ENCODE measurements at places on chromosomes 4 and X.
A peak's percentile ranks its signal among the peaks of the same experiment; 100 is the strongest.

- DNase-seq: no peak
Measured at GRCh38 chrX:41716767-41717473, 7.1 kb upstream of the GPR82 start.

GRCh38 chrX:86436116-86436515, 287.9 kb downstream of the DACH2 start:
- DNase-seq: no peak

- no peak for DNase-seq
Measured at GRCh38 chr4:53676402-53676871, 85.2 kb upstream of the LNX1 start.

GRCh38 chr4:11628093-11628725, 199.5 kb upstream of the HS3ST1 start:
- no peak for DNase-seq

DNA sequence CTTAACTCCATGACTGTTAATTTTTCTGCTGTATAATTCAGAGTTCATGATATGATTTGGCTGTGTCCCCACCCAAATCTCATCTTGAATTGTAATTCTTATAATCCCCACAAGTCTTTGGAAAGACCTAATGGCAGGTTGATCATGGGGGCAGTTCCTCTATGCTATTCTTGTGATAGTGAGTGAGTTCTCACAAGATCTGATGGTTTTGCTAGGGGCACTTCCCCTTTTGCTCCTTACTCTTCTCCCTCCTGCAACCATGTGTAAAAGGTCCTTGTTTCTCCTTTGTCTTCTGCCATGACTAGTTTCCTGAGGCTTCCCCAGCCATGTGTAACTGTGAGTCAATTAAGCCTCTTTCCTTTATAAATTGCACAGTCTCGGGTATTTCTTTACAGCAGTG, 1751.9 kb downstream of the ARAP2 start:
- DNase-seq: no peak

GRCh38 chrX:56231537-56232090, 542 bp upstream of the KLF8 start:
- DNase-seq: no peak

DNA sequence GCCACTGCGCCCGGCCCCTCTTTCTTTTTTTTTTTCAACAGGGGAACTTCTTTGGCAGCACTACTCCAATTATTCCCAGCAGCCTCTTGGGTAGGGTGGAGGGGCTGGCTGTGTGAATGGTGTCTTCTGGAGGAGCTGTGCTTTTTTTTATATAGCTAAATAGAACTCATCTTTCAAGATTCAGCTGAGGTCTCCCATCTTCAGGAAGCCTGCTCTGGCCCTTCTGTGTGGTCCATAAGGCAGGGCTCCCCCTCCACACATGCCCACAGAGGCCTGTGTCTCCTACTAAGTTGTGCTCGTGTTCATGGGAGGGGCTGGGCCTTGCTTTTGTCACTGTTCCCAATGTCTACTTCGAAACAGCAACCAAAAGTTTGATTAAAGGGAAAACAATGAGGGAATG, 116.8 kb downstream of the AFAP1 start:
- no peak for DNase-seq

DNA sequence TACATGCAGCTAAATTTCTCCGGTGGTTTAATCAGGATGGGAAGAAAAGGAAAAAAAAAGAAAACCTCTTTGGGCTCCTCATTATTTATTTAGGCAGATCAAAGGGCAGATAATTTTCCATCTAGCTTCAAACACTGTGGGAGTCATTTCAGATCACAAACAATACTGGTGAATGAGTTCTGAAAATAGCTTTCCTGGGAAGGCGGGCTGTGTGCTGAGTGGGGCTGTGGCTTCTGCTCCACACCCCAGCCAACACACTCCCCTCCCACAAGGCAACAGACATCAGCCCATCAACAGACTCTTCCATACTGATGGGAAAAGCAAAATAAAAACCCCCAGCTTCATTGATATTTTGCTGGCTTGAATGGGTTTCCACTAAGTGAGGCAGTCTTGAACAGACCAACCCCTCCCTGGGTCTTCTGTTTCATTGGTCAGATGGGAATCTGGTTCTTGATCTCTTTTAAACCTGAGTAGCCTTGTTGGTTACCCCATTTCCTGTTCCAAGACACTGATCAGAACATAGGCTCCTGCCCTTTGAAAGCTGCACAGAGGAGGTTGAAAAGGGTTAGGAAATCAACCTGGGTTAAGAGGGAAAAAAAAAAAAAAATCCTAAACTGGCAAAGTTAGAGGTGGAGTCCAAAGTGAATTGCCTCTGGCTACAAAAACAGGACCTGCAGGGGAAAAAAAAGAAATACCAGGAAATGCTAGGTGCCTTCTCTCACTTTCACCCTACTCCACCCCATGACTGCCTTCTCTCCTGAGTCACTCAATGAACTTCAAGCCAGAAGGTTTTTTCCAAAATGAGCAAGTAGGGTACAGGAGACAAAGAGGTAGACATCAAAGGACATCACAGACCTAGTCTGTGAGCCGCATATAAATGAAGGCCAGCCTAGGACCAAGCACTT, 20.0 kb downstream of the AMOT start:
- DNase-seq: no peak

DNA sequence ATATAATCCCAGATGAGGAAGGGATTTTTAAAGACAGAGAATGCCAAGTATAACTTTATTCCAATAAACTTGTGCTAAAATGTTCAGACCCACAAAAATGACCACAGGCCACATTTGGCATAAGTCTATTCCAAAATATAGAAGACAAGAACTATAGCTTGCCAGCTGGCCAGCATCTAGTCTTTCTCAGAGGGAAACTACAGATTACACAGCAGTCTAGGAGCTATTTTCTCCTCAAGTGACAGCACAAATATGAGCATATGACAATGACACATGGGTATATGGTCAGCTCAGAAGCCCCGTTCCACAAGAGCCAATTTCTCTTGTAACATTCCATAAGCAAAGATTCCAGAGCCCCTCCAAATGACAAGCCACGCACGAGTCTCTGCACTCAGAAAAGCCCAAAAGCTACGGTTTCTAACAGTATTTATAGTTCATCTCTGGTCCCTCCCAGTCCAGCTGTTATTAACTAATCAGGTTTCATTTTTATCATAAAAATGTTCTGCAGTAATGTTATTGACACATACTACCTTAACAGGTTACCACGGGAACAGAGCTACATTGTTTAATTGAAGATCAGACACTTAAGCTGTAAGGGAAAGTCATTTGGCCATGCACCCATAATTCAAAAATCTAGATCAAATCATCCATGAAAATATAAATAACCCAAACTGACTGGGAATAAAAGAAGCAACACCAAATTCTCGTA, 70.3 kb downstream of the RAB28 start:
- no peak for DNase-seq

DNA sequence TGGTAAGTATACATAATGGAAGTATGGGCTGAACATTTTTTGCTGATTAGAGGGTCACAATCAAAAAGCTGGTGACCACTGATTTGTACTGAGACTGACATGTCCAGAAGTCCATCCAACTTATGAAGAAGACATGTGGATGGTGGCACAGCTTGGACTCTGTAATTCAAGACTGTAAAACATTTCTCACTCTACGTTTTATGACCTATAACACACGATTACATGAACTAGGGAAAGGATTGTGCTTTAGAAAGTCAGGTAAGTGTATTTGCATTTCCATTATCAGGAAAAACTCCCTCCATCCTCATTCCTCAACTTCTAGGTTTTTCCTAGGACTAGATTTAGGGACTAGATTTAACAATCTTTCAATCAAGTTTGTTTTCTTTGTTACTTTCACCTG, 30.5 kb upstream of the OCIAD2 start:
- DNase-seq: no peak

GRCh38 chrX:149540131-149540620, 636 bp upstream of the EOLA1 start:
- peak; percentile 96 for DNase-seq

DNA sequence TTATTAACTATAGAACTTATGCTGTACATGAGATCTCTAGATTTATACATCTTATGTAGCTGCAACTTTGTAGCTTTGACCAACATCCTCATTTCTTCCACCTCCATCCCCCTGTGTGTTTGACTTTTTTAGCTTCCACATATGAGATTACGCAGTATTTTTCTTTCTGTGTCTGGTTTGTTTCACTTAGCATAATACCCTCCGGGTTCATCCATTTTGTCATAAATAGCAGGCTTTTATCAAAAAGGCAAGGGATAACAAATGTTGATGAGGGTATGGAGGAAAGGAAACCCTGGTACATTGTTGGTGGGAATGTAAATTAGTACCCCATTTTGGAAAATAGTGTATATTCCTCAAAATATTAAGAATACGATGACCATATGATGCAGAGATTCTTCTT, 116.4 kb upstream of the DGKK start:
- DNase-seq: no peak

GRCh38 chr4:2297606-2298531, 36.0 kb upstream of the MXD4 start:
- no peak for DNase-seq

DNA sequence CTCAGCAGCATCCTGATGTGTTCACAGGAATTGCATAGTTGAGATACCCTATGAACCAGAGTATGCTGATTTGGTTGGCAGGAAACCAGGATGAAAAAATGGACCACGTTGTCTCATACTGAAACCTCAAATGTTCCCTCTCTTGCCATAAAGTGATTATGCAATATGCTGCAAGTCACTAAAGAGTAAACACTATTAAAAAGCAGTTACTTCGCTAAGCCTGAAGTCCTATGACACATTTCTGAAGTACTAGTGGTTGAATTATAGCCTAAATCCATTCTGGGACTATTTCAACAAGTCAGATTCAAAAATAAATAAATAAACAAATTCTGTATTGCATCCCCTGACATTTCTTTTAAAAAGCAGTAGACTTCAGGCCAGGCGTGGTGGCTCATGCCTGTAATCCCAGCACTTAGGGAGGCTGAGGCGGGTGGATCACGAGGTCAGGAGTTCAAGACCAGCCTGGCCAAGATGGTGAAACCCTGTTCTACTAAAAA, 106.0 kb upstream of the NAP1L5 start:
- DNase-seq: peak; percentile 51

- DNase-seq: no peak
Measured at GRCh38 chr4:185317880-185318279, 77.8 kb downstream of the LRP2BP start.

GRCh38 chr4:51825341-51825740, 17.6 kb upstream of the DCUN1D4 start:
- no peak for DNase-seq

GRCh38 chr4:153232768-153233167, 28.5 kb downstream of the TRIM2 start:
- no peak for DNase-seq

DNA sequence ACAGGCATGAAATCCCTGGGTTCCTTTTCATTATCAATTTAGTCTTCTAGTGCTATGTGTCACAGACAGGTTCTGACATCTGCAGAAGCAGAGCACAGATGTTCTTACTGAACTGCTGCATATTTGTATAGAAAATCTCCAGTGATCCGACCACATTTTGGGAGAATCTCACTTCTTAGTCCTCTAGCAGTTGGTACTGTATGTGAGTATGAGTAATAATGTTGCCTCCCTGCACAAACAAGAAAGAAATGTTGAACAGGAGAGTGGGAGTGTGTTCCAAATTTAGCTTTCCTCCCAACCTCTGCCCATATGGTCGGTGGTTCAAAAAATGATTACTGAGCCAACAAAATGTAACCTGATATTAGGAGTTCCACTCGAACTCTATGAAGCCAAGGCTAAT, 165.3 kb upstream of the GPC4 start:
- no peak for DNase-seq

DNA sequence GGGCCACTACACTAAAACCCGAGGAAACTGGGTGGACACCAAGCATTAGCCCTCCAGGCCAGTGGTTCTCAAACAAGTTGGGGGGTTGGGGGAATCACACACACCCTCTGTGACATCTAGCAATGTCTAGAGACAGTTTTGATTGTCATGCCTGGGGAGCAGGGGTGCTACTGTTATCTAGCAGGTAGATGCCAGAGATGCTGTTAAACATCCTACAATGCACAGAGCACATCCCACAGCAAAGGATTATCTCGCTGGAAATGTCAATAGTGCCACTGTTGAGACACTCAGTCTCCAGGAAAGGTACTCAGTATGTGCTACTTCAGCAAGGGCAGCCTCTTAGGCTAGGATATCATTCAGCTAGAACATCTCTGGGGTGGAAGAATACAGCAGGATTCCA, 1.3 kb downstream of the SMC1A start:
- no peak for DNase-seq

- no peak for DNase-seq
Measured at GRCh38 chrX:74371425-74372222, 49.7 kb upstream of the SLC16A2 start.

- DNase-seq: no peak
Measured at GRCh38 chr4:149489321-149489720, 326.3 kb downstream of the IQCM start.

- DNase-seq: no peak
Measured at GRCh38 chr4:108043526-108043925, 53.8 kb downstream of the HADH start.

- DNase-seq: no peak
Measured at GRCh38 chr4:135338181-135338580, 1136.6 kb upstream of the PABPC4L start.

DNA sequence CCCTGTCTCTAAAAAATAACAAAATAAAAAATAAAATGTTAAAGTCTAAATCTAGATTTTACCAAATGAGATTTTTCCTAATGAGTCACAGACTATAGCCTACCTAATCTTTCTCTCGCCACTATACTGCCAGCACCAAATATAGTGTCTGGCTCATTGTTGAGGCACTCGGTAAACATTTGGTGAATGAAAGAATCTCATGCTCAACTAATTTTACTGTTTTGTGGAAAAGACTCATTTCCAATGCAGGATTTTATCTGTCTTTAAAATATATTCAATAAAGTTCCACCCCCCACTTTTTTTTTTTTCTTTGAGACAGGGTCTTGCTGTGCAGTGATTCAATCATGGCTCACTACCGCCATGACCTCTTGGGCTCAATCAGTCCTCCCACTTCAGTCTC, 71.5 kb downstream of the PLS3 start:
- no peak for DNase-seq

GRCh38 chr4:156255230-156256007, 301.8 kb upstream of the CTSO start:
- no peak for DNase-seq

- DNase-seq: no peak
Measured at GRCh38 chr4:40038977-40039376, 17.7 kb upstream of the N4BP2 start.

DNA sequence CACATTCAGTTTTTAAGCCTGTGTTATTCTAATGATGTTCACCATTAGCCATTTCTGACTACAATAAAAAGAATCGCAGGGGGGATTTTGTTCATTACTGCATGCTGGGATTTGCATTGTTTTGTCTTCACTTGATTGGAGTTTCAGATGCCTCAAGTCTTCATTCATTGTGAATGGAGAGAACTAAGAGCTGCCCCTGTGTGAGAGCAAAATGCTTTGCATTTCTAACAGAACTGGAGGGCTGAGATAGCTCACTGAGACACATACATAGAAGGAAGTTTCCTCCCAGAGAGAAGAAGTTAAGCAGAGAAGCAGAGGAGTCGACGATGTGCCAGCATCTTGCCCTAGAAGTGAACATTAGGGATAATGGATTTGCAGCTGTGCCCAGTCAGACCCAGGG, 113.5 kb upstream of the GATB start:
- no peak for DNase-seq

- DNase-seq: peak; percentile 39
Measured at GRCh38 chr4:176044589-176044951, 21.1 kb upstream of the WDR17 start.

GRCh38 chr4:147586032-147586431, 31.2 kb upstream of the TMEM184C start:
- DNase-seq: no peak

Measured in testis (tissue), 5 donors.